ENCODE measurements at places on chromosomes 5 and 9. TPM values are rescaled to one million over a fixed set of nuclear protein-coding genes. Genes with fewer than 3 reads are reported as not detected.

Gene HNRNPA0
- total RNA-seq, result 30.2 TPM

Gene PLEKHG4B
- 6.1 TPM for total RNA-seq

Gene IL33
- total RNA-seq, result not detected

Gene PCDHAC2
- total RNA-seq, result 6.9 TPM

Gene PITX1
- not detected for total RNA-seq

Gene PCDHB9
- total RNA-seq, result 3.6 TPM

Gene URM1
- 51.6 TPM for total RNA-seq

Gene PCA3
- total RNA-seq, result not detected

Gene CFAP90
- total RNA-seq, result 0.84 TPM

Gene STC2
- total RNA-seq, result 164 TPM

DNA sequence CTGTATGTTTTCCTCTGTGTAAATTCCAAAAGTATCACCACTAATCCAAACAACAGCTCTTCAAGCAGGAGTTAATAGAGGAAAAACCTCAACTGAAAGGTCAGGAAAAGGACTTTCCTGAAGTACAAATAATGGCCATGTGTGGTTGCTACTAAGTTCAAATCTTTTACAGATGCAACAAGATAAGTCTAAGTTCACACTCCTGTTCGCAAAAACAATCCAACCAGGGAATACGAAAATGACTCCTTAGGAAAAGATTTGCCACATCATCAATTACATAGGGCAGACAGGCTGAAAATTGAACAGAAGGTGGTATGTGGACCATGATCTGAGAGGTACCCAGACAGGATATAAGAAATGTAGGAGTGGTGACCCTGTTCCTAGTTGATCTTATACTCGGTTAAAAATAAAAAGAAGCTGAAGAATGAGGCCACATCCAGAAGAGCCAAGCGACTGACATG is 210.2 kb downstream of the TSSK1B start:
- DNase-seq, result peak; percentile 81

DNA sequence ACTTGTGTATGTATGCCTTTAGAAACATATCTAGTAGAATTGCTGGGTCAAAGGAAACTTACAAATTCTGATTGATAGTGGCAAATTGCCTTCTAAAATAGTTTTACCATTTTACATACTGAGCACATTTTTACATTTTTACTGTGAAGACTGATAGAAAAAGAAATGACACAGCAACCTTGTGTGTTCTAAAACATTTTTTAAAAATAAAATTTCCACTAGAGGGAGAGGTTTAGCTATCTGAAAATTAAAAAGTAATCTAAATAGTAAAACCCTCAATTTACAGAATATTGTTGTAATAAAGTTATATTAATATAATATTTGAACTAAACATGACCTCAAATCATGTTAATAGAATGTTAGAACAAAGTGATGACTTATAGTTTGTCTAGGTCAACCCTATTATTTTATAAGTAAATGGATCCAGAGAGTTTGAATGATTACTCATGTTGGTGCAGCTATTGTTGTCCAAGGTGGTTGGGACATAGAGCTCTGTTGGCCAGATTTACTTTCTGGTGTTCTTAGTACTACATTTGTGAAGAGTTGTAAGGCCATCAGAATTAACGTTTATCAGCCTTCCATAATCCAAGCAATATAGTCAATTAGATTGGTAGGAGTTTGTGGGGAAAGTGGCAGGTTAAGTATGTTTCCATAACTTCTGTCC is 17.2 kb downstream of the CENPP start:
- peak; percentile 29 for DNase-seq

GRCh38 chr5:170538696-170539586 is 35.1 kb downstream of the KCNIP1 start:
- no peak for DNase-seq

- DNase-seq, result peak; percentile 9
These were observed 6.1 kb upstream of the RNF183 start for GRCh38 chr9:113309204-113309813.

- DNase-seq, result no peak
These were observed 216.3 kb upstream of the ZNF608 start for GRCh38 chr5:124962735-124963134.

GRCh38 chr9:98563988-98564387 is 144.7 kb downstream of the GABBR2 start:
- DNase-seq, result no peak

DNA sequence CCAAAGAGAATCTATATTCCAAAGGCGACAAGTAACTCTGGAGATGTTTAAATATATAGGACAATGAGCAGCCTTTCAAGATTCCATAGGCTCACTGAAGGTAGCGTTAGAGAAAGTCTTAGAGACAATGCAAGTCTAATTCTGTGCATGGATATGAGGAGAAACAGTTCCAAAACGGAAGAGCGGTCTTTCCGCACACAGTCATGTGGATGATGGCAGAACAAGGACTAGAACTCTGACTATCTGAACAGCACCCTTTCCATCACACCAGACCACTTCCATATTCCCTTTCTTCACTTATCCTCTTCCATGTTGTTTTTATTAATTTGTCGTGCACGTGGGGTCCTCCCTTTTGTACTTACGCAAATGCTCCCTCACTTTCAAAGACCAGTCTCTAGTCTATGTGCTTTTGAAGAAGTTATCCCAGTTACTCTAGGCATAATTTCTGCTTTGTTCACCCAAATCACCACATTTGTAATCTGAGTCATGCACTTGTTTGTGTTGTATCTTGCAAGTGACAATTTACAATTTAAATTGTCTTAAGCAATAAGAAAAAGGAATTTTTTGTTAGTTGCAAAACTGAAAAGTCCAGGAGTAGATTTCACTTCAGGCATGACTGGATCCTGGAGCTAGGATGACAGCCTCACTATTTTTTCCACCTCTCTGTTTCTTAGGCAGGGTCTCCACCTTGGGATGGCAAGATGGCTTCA is 116.0 kb upstream of the ADRA1B start:
- DNase-seq, result no peak

DNA sequence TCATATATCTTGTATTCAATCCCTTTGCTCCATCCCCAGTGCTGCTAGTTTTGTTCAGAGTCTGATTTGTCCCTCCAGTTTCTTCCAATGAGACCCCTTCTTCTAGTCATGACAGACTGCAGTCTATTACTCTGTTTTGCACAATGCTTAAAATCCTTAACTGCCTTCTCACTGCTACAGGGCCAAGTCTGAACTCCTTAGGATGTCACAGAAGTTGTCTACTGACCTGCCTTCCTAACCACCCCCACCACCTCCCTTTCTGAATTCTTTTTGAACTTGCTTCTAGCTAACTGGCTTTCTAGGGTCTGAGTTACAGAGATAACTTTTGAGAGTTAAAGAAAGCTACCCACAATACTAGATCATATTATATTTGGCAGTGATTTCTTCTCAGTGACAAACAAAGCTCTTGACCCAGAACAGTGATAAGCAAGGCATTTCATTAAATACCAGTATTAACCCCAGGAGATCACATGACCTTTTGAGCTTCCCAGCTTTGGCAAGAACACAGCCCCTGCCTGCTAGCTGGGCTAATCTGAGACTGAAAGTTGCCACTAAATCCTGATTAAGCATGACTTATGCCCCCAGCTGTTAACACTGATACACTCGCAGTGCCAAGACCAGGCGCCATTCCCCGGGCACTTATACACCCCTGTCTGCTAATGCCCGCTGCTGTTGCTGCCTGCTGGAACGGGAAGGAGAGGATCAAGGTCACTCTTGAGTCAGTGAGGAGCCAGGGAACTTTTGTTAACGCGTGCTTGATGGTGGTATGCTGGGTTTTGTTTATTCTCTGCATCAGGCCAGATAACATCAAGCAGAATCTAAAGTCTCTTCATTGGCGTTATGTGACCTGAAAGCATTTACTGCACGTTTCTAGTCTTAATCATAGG is 36.4 kb upstream of the ADAMTSL1 start:
- peak; percentile 34 for DNase-seq

- no peak for DNase-seq
These were observed 2.9 kb upstream of the VDAC1 start for GRCh38 chr5:134007581-134008265.

GRCh38 chr5:71978216-71978615 is 129.1 kb upstream of the MAP1B start:
- DNase-seq, result no peak

DNA sequence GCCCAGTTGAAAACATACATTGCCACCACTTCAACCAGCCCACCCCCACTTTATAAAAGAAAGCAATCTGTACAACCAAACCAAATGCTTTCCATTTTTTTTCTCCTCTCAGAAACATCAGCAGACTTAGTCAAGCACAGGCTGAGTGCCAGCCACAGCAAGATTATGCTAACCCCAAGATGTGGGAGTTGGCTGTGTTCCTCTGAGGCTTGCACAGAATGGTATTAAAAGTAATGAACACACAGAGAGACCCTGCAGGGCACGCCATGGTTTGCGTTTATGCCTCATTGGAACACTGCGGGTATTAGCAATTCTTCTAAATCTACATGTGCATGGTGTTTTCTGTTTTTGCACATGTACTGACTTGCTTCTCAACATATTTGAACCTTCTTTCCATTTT is 419.9 kb upstream of the GRAMD2B start:
- DNase-seq, result peak; percentile 95

DNA sequence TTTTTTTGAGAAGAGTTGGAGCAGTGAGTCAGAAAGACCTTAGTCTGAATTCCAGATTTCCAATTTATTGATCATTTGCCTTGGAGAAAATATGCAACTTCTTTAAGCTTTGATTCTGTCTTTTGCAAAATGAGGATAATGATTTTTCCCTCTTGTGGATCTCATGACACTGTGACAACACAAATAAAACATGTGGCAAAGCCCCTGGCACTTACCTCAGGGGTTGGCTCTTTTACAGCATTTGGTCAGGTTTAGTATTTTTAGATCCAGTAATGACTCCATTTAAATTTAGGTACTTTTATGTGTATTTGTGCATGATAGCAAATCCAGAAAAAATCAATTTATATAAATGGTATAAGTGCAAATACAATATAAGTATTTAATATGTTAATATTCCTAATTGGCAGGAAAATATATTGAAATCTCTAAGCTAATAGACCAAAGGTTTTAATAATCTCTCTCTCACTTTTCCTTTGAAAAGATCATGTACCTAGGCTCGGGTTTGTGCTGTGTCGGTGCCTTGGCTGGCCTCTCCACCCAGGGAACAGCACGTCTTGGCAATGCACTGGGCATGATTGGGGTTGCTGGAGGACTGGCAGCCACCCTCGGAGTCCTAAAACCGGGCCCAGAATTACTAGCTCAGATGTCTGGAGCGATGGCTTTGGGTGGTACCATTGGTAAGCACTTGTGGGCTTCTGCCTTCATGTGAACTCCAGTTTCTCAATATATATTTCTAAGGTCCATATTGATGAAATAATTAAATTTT is 49.7 kb downstream of the NNT start:
- no peak for DNase-seq

DNA sequence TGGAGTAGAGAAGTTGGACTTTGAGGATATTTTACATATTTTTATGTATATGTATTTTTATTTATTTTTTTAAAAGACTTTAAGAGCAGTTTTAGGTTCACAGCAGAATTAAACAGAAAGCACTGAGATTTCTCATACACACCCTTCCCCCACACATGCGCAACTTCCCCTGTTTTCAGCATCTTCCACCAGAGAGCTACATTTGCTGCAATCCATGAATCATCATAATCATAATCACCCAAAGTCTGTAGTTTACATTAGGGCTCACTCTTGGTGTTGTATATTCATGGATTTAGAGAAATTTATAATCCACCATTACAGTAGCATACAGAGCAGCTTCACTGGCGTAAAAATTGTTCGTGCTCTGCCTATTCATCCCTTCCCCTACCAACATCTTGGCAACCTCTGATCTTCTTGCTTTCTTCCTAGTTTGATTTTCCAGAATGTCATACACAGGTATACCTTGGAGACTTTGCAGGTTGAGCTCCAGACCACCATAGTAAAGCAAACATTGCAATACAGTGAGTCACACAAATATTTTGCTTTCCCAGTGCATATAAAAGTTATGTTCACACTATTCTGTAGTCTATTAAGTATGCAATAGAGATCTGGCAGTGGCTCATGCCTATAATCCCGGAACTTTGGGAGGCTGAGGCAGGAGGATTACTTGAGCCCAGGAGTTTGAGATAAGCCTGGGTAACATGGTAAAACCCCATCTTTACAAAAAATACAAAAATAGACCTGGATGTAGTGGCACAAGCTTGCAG is 9.6 kb upstream of the CCDC171 start:
- DNase-seq, result no peak

DNA sequence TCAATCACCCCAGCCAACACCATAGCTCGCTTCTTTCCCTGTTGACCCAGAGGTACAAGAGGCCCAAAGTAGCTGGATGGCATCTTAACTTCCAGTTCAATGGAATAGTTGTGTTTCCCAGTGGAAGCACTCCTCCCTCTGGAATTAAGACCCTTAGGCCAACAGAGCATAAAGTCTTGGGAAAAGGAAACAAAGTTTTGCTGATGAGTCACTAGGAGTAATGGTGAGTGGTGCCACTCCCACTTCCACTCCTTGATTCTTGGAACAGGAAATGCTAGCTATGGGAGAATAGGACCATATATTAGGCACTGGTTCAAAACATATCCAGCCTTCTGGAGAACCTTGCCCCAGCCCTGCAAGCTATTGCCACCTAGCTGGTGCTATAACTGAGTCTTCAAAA is 44.7 kb upstream of the LMX1B start:
- DNase-seq, result no peak

GRCh38 chr9:109535365-109535764 is 37.3 kb upstream of the PTPN3 start:
- DNase-seq, result no peak

DNA sequence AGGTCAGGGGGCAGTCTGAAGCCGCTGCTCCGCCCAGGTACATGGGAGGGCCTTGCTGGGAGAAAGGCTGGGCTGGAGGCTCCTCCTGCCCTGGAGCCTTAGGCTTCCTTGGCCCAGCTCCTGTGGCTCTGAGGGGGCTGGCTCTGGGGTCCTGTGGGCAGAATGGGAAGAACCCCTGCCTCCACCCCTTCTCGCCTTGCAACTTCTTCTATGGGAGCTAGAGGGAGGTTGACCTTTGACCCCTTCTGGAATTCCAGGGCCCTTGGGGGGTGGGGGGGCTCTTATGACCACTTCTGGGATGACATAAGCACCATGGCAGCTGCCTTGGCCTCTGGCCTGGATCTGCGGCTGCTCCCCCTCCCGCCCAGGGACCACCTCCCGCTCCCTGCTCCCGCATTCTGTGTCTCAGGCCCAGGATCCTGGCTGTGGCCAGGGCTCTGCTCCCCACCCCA is 32.2 kb downstream of the IER5L start:
- DNase-seq, result peak; percentile 95

- DNase-seq, result no peak
These were observed 268.0 kb downstream of the ADAMTSL1 start for GRCh38 chr9:18741945-18742344.

GRCh38 chr5:107012371-107012770 is 658.4 kb downstream of the EFNA5 start:
- no peak for DNase-seq

- DNase-seq, result no peak
These were observed 503 bp downstream of the SEMA4D start for GRCh38 chr9:89497257-89497963.

DNA sequence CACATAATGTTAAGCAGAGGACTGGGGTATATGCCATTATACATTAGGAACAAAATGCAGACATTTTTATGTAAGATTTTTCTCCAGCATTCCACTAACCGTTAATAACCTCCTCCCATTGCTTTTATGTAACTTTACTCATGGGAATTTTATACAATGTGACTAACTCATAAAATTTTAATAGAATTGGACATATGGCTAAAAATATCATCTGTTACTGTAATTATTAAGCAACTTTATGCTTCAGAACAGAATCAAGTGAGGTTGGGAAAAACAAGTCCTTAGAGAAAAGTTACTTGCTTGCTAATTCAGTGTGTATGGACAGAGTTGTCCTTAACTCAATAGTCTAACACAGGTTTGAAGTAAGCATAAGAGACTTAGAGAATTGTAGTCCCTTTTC is 54.8 kb upstream of the PCSK1 start:
- no peak for DNase-seq

GRCh38 chr9:37995961-37996818 is 72.8 kb downstream of the SHB start:
- DNase-seq, result no peak

All from astrocyte (in vitro differentiated cells and primary cell).